ENCODE measurements at places on chromosomes 2 and 18. TPM values are rescaled to one million over a fixed set of nuclear protein-coding genes. Genes with fewer than 3 reads are reported as not detected.

DNA sequence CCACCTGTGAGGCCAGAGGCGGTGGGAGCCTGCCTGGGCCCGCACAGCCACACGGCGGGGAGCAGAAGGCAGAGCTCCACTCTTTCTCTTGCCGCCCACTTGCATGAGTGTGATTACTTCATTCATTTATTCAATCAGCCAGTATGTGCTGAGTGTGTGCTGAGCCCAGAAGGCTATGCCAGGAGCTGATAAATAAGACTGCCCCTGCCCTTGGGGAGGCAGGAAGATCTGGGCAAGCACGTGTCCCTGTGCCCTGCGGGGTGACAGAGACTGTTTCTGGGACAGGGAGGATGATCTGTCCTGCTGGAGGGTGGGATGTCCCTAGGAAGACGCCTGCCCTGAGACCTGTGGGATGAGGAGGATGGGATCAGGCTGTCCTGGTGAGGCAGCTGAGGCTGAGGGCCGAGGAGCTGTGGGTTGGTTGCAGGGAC lies 250.8 kb downstream of the DYSF start:
- DNase-seq = no peak

Gene PLA2R1
- 10.5 TPM for total RNA-seq

DNA sequence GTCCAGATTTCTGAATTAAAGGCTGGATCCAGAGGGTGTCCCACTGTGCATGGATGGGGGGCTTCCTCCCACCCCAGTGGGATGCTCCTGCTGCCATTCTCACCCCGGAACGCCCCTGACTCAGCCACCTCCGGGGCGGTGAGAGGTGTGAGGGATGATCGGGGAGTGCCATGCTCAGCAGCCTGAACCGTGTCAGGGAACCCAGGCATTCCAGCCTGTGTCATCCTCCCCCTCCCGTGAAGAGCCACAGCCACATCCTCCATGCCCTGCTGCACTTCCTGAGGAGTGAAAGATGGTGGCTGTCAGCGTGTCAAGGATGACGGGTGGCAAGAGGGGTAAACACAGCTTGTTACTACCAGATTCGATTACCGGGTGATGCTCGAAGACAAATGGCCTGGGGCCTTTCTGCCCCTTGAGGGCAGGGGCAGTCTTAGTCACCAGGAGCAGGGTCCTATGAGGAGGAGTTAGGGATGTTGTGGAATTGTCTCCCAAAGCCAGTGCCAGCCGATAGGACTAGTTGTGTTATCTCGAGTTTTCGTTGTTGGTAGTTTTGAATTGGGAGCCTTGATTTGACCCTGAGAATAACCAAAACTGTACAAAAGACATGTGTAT lies 80.8 kb downstream of the TCF7L1 start:
- DNase-seq = no peak

DNA sequence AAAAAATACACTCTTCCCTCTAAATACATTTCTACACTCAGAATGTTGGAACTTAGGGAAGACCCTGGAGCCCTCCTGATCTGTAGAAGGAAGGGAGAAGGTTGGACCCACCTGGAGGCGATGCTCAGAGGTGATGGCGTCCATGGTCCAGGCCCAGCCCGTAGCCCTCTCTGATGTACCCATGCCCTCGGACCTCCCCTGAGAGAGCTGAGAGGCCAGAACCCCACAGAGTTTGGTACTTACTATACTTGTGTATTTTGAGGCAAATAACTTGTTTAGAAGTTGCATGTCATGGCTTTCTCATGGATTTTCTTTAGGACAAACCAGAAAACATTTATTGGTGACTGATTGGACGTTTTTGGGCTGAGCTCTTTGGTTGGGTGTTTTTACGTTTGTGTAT lies 10.5 kb downstream of the CTDP1 start:
- DNase-seq = no peak

GRCh38 chr2:226463154-226463553 lies 336.5 kb downstream of the IRS1 start:
- DNase-seq = no peak

Gene CKAP2L
- 2.1 TPM for total RNA-seq

GRCh38 chr18:55264108-55264507 lies 304.8 kb upstream of the CCDC68 start:
- peak; percentile 87 for DNase-seq

- no peak for DNase-seq
Measured at GRCh38 chr2:23427976-23428375, 43.0 kb downstream of the KLHL29 start.

GRCh38 chr2:196277002-196277401 lies 105.6 kb upstream of the STK17B start:
- no peak for DNase-seq

GRCh38 chr2:110777531-110778311 lies 45.3 kb downstream of the ACOXL start:
- DNase-seq = no peak

DNA sequence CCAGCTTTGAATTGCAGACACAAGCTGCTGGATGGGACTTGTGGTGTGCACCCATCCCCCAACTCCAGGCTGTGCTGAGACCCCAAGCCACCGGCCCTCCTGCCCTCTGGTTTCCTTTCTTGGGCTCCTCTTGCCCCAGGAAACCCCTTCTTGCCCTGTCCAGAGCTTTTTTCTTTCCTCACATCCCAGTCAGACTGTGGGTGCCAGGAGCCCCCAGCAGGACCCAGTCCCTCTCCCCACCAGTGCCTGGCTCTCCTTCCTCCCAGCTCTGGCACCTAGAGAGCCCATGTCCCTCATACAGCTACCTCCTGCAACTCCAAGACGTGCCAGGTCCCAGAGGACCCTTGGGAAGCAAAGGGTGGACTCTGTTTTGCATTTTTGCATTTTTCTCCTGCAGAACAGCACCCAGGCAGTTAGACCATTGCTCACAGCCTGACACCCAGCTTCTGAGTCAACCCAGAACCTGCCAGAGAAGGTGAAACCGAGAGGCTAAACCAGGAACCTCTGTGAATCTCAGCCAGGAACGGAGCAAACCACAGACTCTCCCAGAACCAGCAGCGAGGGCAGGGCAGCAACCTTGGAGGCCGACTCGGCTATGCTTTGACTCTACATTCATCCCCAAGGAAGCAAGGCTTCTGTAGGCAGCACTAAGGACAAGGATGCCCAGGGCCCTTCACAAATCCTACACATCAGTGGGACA lies 221.1 kb downstream of the ANAPC1 start:
- DNase-seq = peak; percentile 80

Gene LYG1
- total RNA-seq = 1.1 TPM

DNA sequence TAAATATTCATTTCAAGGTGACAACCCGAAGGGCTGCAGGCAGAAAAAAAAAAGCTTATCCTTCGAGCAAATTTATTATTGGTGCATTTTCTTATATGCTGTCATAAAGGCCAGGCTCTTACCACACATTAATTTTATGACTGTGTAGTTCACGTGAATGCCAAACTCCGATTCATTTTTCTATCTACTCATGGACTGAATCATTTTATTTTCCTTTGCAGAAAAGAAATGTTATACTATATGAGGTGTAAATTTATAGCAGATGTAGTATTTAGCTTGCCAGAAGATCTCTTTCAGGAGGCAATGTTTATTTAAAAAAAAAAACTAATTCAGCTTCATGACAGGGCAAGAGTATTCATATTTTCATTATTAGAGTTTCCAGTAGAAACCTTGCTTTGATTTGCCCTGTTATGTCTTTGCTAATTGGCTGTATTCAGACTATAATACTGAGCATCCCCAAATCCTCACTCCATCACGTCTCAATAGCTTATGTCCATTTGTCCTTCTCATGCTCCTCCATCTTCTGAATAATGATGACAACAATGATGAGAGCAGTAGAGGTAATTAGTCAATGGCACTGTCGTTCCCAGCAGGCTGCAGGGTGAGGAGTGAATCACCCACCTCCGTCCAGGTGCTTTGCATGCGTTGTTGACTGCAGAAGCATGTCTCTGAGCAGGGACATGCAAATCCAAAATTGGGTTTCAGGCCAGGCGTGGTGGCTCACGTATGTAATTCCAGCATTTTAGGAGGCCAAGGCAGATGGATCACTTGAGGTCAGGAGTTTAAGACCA lies 101.1 kb upstream of the RAB12 start:
- peak; percentile 16 for DNase-seq

Gene ADD2
- total RNA-seq = 4.8 TPM

DNA sequence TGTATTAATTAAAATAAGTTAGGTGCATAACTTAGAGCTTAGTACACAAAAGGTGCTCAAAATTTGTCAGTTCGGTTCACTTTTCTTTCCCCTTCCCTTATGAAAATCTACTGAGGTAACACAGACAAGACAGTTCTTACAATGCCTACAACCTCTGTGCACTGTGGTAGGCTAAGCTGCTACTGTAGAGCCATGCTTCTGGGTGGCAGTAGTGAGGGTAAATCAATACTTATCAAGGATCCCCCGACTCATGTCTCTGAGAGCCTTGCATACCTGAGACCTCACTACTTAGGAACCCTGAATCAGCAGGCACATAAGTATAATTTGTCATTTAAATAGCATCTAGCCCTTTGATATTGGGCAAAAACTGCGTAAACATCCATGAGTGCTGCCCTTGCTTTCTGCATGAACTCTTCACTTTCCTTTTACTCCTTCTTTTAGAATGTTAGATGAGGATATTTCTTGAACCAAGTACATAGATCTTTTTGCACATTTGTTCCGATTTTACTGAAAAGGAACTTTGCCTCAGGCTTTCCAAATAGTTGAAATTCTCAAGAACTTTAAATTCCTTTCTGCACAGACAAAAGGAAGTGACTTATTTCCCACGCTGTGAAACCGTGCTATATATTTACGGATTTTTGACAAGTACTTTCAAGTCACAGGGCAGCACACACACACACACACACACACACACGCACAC lies 234.4 kb downstream of the TRIB2 start:
- peak; percentile 74 for DNase-seq

Measured in astrocyte (in vitro differentiated cells and primary cell).